ENCODE measurements at places on chromosomes 3 and 15.

DNA sequence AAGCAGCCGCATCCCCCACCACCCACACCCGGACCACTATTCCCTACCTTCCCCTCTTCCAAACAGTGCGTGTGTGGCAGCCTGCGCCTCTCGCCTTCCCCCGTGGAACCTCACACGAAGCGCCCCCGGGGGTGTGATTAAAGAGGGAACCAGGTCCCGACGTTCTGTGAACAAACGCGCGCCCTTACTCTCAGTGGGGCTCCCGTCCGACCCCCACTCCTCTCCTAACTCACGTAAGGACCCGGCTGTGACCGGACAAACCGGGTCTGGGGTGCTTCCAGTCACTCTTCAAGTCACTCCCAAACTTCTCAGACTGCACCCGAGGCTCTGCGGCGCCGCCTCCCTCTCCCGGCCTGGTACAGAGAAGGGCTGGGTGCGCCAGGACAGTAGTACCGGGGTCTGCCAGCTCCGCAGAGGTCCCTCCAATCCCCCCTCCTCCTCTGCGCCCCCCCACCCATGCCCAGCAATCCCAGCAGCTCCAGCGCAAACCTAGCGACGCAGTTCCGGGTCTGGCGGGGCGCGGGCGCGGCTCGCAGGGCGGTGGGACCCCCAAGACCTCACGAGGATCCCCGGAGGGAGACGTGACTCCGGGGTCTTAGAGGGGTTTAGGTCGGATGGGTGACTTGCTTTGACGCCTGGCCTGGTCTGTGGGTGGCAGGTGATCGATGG lies 574 bp downstream of the DUOXA1 start:
- no peak for DNase-seq

DNA sequence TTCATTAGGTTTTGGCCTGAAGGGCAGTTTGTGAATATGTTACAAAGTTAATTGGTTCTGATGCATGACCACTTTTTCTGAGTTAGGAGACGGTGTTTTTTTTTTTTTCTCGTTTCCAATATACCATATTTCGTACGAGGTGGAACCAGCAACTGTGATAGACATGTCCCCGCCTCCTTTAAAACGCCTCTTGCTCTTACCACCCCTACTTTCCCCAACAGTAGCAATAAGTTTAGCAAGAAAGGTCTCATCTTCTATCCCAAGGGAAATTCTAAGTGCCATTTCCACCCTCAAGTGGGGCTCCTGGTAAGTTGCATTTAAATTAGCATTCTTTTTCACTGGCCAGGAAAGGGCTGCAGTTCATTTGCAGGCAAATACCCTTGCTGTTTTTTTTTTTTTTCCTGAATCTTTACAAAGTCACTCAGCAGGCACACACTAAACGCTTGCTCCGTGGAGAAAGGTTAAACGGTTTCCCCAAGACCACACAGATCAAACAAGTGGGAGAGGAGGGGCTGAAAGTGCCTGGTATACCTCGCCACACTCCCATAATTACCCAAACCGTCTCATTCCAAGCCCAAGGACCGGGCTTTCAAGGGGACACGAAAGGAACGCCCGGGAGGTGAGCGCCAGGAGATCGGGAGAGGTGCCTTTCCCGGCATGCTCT lies 39.5 kb upstream of the MGA start:
- DNase-seq: no peak

GRCh38 chr15:84834229-84834955 lies 17.2 kb downstream of the ALPK3 start:
- DNase-seq: no peak

DNA sequence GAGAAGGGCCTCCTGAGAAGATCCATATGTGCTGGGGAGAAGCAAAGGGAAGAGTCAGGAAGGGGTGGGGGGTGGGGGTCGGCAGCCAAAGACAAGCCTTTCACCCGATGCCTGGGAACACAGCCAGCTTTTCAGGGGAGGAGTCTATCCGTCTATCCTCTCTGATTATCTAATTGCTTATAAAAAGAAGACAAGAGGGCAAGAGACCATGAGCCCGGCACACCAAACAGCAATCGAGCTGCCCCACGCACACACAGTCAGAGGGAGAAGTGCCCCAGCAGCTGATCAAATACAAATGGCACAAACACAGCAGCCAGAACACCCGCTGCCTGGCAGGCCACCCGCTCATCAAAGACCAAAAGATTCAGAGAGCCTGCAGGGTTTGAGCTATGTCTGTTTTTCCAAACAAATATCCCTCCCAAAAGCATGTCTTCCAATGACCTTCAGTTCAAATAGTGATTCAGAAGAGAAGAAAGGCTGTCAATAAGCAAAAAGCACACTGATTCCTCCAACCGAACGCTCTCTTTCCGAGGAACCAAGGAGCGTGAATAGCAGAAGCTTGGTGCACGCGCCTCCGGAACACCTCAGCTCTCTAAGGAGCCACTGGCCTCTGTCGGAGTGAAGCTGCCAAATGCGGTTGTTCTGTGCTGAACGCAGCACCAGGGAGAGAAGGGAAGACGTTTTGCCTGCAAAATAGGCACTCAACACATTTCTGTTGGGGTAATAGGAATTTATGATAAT lies 419.2 kb downstream of the OCA2 start:
- peak; percentile 93 for DNase-seq

DNA sequence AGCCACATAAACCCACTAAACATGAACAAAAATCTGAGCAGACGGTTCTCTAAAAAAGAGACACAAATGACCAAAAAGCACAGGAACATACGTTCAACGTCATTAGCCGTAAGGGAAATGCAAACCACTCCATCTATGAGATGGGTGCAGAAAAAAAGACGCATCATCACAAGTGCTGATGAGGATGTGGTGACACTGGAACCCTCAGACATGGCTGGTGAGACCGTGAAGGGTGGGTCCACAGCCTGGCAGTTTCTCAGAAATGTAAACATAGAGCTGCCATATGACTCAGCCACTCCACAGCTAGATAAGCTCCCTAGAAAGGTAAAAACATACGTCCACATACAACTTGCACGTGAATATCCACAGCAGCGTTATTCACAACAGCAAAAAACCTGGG lies 23.3 kb downstream of the PCSK6 start:
- no peak for DNase-seq

DNA sequence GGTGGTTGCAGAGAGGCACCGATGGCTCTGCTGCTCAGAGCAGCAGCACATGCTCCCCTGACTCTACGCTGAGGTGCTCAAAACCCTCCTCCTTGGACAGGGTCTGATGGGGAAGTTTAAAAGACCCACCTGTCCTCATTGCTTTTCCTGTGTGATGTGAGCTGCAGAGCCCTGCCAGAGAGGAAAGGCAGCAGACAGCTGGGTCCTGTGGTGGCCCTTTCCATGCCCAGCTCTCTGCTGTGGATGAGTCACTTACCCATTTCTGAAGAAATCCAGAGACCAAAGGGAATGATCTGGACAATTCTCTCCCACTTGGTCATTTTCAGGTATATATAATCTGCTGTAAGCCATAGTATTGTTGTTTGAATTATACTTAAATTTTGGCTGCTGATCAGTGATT lies 121.7 kb downstream of the CHDH start:
- DNase-seq: no peak

Data from spinal cord (tissue), 10 donors.